ENCODE measurements at places on chromosomes 12 and 14.

GRCh38 chr12:14935031-14935430 is 3.3 kb downstream of the ERP27 start:
- DNase-seq, result no peak

GRCh38 chr12:2796187-2796666 is 1.5 kb downstream of the FKBP4 start:
- DNase-seq, result no peak

DNA sequence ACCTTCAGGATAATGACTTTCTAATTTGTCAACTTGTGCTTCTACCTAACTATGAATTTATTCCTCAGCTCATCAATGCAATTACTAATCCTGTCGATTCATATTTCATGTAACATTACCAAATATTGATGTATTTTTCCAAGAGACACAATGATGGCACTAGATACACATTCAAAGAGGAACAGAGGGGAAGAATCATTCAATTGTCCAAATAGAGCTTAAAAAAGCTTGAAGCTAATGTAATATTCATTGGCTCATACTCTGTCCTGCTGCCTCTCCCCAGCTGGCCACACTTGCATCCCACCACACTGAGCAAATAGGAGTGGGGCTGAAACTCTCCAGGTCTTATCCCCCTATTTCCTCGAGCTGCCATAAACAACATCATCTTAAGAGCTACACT is 9.3 kb downstream of the TESPA1 start:
- DNase-seq, result no peak

GRCh38 chr12:124388679-124389137 is 93.8 kb downstream of the RFLNA start:
- DNase-seq, result peak; percentile 40

- no peak for DNase-seq
These were observed 1472.8 kb downstream of the AACS start for GRCh38 chr12:126537961-126538530.

GRCh38 chr14:22492622-22493542 is 96.1 kb downstream of the DAD1 start:
- no peak for DNase-seq

DNA sequence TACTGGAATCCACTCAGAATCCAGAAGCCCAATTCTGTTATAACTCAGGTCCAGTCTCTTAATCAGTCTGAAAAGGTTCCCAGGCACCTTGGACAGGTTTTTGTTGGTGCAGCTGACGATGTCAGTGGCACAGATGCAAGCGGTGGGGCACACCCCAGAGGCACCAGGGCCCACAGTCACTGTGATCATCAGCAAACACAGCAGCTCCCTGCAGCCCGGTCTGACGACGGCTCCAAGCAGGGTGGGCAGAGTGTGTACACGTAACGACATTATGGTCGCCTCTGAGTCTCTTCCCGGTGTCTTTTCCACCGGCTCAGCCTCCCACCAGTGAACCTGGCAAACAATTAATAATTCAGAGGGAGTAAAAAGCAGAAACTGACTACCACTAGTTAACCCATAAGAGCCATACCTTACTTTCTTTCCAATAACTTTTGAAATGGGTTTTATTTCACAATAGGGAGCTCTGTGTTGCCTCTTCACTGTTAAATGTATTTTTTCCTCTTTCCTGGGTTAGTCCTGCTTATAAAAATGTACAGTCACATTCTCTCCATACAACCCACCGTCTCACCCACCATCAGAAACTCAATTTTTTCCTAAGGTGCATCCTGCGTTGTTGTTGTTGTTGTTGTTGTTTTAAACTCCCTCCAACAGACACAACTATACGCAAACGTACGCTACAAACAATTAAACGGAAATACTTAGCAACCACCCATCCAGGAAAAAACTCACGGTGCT is 521 bp upstream of the PCED1B start:
- DNase-seq, result no peak

GRCh38 chr12:64893961-64894360 is 69.5 kb downstream of the TBC1D30 start:
- DNase-seq, result no peak

DNA sequence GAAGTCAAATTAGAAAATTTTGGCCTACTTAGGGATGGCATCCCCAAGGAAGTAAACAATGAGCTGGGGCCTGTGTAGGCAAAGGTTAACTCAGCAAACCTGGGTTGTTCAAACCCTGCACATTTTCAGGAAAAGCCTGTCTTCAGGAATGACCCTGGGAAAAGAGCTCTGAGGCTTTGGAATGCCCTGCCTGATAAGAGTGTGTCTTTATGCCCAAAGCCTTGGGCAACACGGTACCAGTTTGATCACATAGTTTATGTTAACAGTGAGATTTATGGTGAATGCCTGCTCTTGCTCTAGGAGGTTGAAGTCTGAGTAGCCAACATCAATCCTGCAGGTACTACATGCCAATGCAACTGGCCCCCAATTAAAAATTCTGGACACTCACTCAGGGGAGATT is 28.2 kb upstream of the STAB2 start:
- DNase-seq, result no peak

DNA sequence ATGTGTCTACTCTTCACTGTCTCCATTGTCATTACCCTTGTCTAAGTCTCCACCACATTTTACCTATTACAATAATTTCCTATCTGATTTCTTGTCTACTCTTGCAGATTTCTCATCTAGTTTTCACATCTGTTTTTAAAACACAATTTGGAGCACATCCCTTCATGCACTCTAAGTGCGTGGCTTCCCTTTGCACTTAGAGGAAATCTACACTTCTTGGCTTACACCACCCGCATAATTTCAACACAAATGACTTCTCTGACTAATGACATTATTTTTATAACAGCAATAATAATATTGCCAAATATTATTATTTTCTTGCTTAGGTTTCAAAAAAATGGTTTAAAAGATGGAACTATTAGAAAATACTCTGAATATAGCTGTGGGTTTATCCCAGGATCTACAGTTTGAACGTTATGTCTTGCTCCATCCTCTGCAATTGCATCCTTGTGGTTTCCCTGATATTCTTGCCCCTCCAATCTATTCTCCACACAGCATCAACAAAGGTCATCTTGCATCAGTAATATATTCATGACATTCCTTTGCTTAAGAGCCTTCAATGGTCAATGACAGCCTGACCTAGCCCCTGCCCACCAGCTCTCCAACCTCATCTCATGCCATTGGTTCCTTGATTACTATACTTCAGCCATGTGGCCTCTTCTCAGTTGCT is 153.7 kb downstream of the SLC25A21 start:
- DNase-seq, result no peak

GRCh38 chr12:108414021-108414420 is 74.9 kb upstream of the CMKLR1 start:
- DNase-seq, result no peak

DNA sequence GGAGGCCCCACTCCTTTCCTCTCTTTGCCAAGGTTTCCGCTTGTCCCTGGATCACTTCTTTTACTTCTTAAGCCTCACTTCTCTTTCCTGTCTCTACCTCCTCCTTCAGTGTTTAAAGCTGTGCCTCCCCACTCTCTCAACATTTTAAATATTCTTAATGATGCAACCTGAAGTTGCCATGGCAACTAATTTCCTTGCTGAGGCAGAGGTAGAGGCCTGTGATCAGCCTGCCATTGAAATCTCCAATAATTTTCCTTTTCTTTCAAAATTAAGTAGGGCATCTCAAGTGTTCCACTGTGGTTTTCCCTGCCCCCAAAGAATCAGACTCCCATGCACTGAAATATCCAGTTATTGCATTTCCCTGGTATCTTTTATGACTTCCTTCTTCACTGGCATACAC is 108.6 kb upstream of the VRK1 start:
- no peak for DNase-seq

DNA sequence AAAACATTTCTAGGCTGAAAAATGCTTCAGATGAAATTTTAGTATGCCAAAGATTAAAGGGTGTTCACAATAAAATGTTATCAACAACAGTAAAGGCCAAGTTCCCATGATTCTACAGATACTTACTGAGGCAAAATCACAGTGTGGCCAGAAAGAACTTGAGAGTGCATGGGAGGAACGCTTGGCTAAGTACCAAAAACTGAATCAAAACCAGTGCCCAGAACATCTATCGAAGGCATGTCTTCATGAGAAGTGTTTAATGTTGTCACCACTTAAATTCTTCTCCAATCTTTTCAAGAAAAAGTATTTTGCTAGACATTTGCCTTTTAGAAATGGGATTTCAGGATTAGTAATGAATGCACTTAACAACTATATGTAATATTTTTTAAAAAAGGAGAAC is 41.5 kb downstream of the KIF21A start:
- no peak for DNase-seq

- DNase-seq, result no peak
These were observed 53.1 kb downstream of the TMEM30B start for GRCh38 chr14:61227884-61228591.

- DNase-seq, result no peak
These were observed 30.7 kb upstream of the OR4E1 start for GRCh38 chr14:21704338-21704737.

GRCh38 chr14:35696575-35696974 is 112.5 kb downstream of the RALGAPA1 start:
- no peak for DNase-seq

- no peak for DNase-seq
These were observed 886 bp upstream of the PRICKLE1 start for GRCh38 chr12:42590330-42590934.

GRCh38 chr12:57033431-57033830 is 16.5 kb downstream of the MYO1A start:
- no peak for DNase-seq

- no peak for DNase-seq
These were observed 503.0 kb downstream of the NPAS3 start for GRCh38 chr14:33441633-33442032.

DNA sequence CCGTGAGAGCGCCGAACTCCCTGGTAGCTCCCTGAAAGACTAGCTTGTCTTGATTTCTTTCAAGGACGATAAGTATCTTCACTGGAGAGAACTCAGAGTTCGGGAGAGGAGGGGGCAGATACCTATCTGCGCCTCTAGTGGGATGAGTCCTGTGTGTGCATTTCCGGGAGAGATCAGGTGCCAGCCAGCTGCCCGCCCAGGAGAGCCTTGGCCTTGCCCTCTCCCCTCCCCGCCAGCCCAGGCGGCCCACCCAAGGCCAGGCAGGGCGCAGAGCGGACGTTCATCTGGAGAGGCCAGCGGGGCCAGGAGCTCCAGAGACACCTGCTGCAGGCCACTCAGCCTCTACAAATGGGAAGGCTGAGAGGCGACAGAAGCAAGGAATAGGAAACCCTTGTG is 1.0 kb downstream of the CD9 start:
- DNase-seq, result peak; percentile 35

DNA sequence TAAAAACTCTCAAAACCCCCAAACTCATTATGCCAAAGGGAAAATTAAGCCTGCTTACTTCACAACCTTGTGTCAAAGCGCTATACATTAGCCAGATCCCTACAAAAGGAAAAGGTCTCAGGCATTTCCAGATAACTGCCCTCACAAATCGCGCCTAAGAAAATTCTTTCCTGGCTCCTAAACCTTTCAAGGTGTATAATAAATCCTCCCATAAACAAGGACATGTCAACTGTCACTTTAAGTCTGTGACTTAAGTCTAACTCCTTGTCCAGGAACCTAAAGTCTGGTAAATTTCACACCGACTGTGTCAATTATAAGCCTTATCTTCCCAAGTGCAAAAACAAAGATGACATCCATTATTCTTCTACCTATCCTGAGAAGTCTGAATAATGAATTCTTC is 4.3 kb upstream of the ETFBKMT start:
- DNase-seq, result no peak

- no peak for DNase-seq
These were observed 19.2 kb upstream of the MLXIP start for GRCh38 chr12:122059203-122059960.

DNA sequence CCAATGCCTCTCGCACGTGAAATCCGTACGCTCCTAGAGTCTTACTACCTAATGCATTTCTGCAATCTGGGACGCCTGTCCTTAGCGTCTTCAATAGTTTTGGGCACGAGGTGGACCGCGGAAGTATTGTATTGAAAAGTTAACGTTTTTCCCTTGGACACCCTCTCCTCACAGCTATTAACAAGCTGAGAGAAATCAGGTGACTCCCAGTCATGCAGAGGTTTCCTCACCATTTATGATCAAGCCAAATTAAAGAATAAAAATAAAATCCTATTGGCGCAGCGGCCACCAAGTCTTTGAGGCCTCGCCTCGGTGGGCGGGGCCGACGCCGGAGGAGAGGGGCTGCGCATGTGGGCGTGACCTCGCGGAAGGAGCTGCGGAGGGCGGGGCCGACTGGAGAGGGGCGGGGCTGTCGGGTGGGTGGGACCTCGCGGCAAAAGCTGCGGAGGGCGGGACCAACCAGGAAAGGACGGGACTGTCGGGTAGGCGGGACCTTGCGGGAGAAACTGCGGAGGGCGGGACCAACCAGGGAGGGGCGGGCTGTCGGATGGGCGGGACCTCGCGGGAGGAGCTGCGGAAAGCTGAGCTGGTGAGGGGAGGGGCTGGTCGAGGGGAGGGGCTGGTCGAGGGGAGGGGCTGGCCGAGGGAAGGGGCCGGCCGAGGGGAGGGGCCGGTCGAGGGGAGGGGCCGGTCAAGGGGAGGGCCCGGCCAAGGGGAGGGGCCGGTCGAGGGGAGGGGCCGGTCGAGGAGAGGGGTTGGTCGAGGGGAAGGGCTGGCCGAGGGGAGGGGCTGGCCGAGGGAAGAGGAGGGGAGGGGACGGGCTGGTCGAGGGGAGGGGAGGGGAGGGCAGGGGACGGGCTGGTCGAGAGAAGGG is 1.1 kb upstream of the PPP2R5C start:
- DNase-seq, result peak; percentile 90

GRCh38 chr14:96243785-96244184 is 12.2 kb upstream of the BDKRB1 start:
- no peak for DNase-seq

- DNase-seq, result no peak
These were observed 15.7 kb downstream of the PTGER2 start for GRCh38 chr14:52329678-52330369.

GRCh38 chr14:45073231-45073879 is 10.6 kb upstream of the PRPF39 start:
- DNase-seq, result no peak

- DNase-seq, result no peak
These were observed 201.3 kb downstream of the GPHN start for GRCh38 chr14:66709291-66709690.

GRCh38 chr14:35121026-35121886 is 534 bp downstream of the PPP2R3C start:
- peak; percentile 52 for DNase-seq

- no peak for DNase-seq
These were observed 42.7 kb downstream of the SYNE2 start for GRCh38 chr14:63895510-63895909.

- DNase-seq, result no peak
These were observed 323.1 kb upstream of the FBXO33 start for GRCh38 chr14:39755269-39755878.

DNA sequence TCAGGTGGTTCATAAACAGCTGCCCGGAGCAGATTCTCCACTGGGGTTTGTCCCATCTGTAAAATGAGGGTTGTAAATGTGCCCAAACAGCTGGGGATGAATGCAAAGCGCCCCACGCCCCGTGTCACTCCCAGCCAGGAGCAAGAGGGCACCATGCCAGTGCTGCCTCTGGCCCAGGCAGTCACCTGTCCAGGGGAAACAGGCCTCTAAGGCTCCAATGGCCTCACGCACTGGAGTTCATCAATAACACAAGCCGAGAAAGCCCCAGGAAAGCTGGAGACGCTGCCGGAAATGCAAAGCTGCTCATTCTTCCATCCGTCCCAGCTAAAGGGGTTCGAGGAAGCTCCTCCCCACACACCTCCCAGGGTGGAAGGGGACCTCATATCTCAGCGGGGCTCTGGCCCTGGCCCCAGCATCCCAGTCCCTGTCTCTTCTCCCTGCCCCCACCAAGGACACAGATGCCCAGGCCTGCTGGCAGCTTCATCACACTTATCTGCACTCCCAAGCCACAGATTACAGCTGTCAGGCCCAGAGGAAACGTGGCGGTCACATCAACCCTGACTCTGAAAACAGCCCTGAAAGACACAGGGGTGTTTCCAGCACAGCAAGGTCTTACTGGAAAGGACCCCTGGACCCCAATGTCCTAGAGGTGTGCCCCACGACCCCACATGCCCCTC is 21.5 kb downstream of the SCARB1 start:
- DNase-seq, result no peak

Data from NCI-H526 treated with DMSO at 0.1 percent for 48 hours (cell line).